ENCODE measurements at places on chromosomes 2 and 18.

GRCh38 chr2:95551055-95551568 is 40.7 kb upstream of the TRIM43 start:
- no peak for DNase-seq

DNA sequence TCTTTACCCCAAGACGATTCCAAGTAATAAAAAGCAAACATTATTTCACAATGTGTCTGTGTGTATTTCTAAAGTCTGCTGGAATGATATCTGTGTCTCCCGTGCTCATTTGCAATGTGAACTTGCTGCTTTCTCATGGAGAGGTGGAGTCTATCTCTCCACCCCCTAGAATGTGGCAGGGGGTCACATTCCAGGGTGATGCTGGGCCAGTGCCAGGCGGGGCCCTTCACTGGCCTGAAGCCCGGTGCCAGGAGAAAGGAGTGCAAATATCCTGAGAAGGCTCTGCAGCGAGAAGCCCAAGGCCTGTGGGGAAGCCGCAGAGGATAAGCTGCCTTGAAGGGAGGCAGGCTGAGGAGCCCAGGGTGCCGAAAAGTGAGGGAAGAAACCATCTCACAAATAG is 26.8 kb upstream of the LDLRAD4 start:
- DNase-seq, result peak; percentile 7

DNA sequence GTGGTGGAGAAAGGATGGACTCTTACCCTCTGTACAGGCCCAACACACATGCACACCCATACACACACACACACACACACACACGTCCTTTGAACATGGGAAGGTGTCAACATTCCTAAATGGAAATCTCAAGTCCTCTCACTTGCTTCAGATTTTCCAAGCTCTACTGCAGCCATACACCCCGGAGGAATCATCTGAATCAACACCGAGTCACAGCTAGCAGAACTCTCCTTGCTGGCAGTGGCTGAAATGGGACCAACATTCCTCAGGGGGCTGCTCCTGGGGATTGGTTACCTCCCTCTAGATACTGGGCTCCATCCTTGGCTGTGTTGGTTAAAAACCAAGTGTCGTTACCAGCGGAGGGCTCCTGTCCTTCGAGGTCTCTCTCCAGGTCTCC is 112.7 kb downstream of the BCL11A start:
- DNase-seq, result no peak

- DNase-seq, result no peak
Measured at GRCh38 chr18:75010278-75010677, 198.7 kb downstream of the PTGR3 start.

DNA sequence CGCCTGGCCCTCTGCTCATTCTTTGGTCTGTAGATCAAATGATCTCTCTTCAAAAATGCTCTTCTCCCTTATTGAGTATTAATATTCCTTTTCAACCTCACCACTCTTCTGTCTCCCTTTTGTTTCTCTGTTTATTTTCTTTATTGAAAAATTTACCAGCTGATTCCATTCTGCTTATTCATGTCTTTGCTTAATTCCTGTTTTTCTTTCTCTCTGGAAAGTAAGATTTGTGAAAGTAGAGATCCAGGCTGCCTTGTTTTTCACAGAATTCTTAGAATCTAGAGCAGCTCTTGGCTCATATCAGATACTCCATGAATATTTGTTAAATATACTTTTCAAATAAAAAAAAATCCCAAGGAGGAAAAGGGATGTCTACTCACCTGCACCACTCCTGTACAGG is 157.0 kb downstream of the DOCK10 start:
- DNase-seq, result peak; percentile 34

DNA sequence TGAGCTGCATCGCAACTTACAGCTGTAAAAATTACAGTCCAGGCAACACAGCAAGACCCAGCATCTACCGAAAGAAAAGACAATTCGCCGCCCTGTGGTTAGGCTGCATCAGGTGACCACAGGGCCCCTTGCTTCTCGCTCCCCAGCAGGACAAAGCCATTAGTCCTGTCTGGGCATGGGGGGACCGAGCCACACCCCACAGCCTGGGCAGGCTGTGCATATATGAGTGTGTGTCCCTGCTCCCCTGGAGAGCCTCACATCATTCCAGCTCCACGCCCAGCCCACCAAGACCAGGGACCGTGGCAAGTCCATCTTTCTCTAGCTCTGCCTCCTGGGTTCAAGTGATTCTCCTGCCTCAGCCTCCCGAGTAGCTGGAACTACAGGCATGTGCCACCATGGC is 33.9 kb downstream of the SNORC start:
- no peak for DNase-seq

DNA sequence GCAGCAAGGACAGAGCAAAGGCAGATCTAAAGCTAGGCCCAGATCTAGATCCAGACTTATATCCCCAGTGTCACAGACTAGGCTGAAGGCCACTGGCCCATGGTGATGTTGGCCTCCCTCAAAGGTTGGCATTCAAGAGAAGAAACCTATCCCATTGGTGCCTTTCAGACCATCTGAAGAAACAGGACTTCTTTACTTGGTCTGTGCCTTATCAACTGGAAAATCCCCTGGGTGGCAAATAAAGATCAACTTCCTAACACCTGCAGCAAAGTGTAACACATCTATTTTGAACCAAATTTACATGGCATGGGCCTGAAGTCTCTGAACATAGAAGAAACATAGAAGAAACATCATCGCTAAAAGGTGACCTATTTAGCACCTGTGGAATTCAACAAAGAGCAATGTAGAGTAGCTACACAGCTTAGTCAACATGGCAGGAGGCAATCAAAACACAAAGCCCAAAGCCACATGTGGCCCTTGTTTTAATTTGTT is 35.8 kb downstream of the METTL4 start:
- no peak for DNase-seq

- no peak for DNase-seq
Measured at GRCh38 chr2:123448801-123449200, 576.3 kb upstream of the CNTNAP5 start.

GRCh38 chr2:108905906-108906305 is 83.1 kb downstream of the EDAR start:
- DNase-seq, result no peak

Measured in astrocyte of the spinal cord (primary cell).